ENCODE measurements at places on chromosomes 1 and 21. TPM values are rescaled to one million over a fixed set of nuclear protein-coding genes. Genes with fewer than 3 reads are reported as not detected.

The IL23R gene
- not detected for total RNA-seq

The BARHL2 gene
- total RNA-seq, result not detected

The PPIAL4G gene
- not detected for total RNA-seq

The PDC gene
- not detected for total RNA-seq

The SLC6A9 gene
- 11.5 TPM for total RNA-seq

The LMOD1 gene
- total RNA-seq, result not detected

The TMEM61 gene
- 0.86 TPM for total RNA-seq

The PROX1 gene
- 0.02 TPM for total RNA-seq

The ESRRG gene
- not detected for total RNA-seq

The SGIP1 gene
- total RNA-seq, result not detected

The EFNA3 gene
- 9.8 TPM for total RNA-seq

The ZNF683 gene
- not detected for total RNA-seq

The PTGS2 gene
- 7.2 TPM for total RNA-seq

Measured in A549 treated with Mapracorat at 1 μM for 4 hours (cell line).